ENCODE measurements at places on chromosomes 12 and 14.

DNA sequence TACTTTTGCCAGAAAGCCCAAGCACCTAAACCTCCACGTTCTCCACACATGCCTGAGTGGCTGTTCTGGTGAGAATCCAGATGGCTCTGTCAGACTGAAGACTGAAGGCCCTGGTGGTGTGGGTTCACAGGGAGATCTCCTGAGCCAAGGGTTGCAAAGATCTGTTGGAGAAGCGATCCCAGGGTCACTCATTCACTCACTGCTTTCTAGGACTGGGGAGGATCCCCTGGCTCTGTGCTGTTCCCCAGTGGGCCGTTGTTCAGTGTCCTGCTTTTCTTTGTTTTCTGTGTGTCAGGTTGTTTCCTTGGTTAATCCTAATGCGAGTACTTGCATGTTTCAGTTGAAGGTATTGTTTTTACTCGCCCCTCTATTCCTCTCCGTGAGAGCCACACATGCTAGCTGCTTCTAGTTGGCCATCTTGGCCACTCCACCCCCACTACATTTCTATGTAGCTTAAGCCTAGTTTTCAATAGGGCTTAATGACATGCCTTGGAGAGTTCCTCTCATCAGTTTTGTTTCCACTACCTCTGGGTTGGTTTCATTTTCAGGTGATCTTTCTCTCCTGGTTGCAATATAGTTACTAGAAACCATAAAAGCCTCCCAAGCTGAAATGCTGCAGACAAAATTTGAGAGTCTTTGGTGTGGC, 144.5 kb upstream of the SLC38A2 start:
- no peak for DNase-seq

GRCh38 chr12:85036234-85036707, at the start of the genes LRRIQ1 and TSPAN19:
Gene LRRIQ1, plus strand, starts transcription at chr12:85036351. Its CDS starts 1,826 bp downstream, at chr12:85038177.
Gene TSPAN19, minus strand, starts transcription at chr12:85036277. Its CDS starts 6,331 bp downstream, at chr12:85029946.
- peak; percentile 87 for DNase-seq

DNA sequence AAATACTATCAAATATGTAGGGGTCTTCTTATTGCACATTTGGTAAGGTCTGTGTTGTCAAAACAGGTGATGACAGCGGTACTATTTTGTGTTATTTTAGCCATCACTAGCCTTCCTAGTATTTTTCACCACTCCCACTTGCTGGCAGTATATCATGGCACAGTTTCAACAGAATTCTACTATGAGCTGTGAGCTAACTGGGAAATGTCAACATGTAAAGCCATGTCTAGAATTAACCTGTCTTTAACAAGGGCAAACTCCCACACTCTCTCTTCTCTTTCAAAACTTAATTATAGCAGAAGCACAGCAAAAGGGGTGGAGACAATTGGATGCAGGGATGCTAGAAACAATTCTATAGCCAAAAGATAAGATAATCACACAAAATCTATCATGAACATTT, 253.4 kb downstream of the PAX9 start:
- no peak for DNase-seq

DNA sequence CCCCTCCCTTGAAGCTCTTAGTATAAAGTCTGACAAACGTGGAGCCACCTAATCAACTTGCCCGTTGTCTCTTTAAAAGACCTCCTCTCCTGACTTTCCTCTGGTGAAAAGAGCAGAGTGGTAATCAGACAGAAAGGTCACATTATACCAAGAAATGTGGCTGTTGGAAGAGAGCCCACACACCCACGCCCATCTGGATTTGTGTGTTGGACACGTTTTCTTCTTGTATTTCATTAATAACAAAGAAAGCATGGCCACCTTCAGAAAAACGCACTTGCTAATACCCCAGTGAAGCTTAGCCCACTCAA, 41.3 kb downstream of the CCDC60 start:
- no peak for DNase-seq

DNA sequence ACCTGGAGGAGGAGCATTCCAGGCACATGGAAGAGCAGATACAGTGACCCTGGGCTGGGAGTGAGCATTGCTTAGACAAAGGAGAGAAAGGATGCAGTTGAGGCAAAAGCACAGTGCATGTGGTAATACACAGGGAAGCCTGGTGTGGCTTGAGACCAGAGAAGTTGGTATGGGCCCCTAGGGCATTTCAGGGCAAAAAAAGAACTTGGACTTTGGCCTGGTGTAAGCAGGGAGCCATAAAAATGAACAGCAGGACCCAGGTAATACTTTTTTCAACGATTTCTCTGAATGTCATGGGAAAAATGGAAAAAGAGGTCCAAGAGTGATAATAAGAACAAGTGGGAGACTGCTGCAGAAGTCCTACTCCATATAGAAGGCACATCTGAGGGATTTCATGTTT, 163.9 kb downstream of the ASCL4 start:
- no peak for DNase-seq

GRCh38 chr12:106178562-106178961, 39.8 kb upstream of the NUAK1 start:
- no peak for DNase-seq

DNA sequence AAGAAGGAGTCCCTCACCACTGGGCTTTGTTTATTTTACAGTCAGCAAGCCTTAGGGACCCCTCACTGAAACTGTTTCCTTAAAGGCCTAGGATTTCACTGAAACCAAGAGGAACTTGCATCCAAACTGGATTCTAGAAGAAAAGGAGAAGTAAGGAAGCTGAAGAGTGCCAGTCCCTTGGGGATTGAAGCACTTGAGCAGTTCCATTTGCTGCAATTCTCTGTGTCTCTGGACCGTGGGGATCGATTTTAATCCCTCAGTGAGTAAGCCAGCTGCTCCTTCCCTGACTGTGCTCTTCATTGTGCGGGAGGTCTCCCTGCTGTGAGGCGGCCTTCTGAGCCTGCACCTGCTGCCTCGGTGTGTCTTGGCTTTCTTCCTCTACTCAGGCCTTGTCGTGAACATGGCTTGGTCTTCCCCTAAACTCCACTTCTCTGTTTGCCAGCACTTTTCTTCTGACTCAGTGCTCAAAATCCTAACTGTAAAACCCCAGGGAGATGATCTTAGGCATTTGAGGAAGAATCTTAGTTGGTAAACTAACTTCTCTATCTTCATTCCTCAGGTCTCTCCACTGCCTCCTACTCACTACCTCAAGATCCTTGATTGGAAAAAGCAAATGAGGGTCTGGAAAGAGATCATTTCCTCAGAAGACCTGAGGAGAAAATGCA, 132.6 kb downstream of the SLC38A6 start:
- no peak for DNase-seq

DNA sequence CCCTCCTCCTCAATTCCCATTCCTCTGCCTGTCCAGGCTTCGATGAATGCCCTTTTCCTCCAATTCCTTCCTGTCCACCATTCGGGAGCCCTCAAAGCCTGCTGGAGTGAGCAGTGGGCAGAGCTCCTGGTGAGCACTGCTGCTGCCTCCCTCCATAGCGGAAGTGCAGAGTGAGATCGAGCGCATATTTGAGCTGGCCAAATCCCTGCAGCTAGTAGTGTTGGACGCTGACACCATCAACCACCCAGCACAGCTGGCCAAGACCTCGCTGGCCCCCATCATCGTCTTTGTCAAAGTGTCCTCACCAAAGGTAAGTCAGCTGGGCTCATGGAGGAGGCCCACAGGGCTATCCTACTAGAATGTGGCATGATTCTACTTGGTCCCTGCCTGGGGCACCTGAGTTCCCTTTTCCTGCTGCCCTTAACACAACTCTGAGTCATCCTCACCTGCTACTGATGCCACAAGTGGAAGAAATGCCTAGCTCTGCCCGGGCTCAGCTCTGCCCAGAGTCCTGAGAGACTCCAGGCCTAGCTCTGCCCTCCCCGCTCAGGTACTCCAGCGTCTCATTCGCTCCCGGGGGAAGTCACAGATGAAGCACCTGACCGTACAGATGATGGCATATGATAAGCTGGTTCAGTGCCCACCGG, 8.0 kb downstream of the CACNB3 start:
- no peak for DNase-seq

DNA sequence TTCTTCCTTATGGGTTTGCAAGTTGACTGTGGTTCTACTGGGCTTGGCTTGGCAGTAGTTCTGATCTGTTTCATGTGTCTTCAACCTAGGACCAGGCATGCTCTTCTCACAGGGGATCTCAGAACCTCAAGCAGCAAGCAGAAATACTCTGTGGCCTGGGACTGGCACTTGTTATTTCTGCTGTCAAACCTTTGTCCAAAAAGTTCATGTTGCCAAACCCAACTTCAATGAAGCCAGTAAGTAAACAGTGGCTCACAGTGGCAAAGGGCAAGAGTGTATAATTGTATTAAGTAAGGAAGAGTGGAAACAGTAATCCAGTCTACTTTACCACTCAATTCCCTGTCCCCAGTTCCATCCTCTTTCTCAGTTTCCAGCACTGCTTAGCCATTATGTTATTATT, 15.7 kb upstream of the HMGA2 start:
- DNase-seq, result no peak

DNA sequence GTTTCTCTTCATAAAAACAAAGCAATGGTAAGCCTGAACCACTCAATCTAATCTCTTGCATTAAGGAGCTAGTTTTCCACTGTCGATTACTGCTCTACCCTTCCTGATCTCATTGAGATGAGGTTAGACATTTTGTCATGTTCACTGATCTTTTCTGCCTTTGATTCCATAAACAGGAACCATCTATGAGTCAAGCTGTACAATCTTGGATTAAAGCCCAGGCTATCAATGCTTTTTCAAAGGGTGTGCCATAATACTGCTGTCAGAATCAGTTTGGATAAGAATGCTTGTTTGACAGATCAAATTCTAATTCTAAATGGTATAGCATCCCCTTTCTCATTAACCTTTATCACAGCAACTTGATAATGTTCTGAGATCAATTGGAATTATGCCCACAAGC, 16.1 kb downstream of the GRIP1 start:
- DNase-seq, result peak; percentile 74

GRCh38 chr12:64747695-64748094, 11.5 kb downstream of the GNS start:
- DNase-seq, result no peak

DNA sequence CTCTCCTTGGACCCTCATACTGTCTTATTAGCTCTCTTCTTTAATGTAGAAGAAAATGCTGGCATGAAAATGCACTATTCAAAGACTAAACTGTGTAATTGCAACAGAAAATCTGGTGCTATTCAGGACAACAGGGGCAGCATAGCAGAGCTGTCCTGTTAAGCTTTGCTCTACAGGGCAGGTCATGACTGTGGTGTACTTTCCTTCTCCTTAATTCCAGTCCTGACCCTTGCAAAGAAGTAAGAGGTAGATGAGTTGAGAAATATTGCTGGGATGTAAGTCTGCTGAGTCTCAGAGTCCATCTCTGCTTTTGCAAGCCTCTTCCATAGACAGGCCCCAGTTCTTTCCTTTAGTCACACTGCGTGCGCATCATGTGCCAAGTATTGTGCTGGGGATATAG, 52.6 kb upstream of the STK38L start:
- peak; percentile 19 for DNase-seq

- DNase-seq, result peak; percentile 46
These were observed 19.1 kb downstream of the BBOF1 start for GRCh38 chr14:74038020-74038859.

- DNase-seq, result peak; percentile 75
These were observed 1.4 kb downstream of the NFKBIA start for GRCh38 chr14:35403114-35403602.

DNA sequence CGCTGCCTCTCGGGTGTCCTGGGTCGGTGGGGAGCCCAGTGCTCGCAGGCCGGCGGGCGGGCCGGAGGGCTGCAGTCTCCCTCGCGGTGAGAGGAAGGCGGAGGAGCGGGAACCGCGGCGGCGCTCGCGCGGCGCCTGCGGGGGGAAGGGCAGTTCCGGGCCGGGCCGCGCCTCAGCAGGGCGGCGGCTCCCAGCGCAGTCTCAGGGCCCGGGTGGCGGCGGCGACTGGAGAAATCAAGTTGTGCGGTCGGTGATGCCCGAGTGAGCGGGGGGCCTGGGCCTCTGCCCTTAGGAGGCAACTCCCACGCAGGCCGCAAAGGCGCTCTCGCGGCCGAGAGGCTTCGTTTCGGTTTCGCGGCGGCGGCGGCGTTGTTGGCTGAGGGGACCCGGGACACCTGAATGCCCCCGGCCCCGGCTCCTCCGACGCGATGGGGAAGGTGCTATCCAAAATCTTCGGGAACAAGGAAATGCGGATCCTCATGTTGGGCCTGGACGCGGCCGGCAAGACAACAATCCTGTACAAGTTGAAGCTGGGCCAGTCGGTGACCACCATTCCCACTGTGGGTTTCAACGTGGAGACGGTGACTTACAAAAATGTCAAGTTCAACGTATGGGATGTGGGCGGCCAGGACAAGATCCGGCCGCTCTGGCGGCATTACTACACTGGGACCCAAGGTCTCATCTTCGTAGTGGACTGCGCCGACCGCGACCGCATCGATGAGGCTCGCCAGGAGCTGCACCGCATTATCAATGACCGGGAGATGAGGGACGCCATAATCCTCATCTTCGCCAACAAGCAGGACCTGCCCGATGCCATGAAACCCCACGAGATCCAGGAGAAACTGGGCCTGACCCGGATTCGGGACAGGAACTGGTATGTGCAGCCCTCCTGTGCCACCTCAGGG, 679 bp downstream of the ARF6 start:
- DNase-seq, result peak; percentile 37

- DNase-seq, result no peak
These were observed 47.4 kb downstream of the ARL6IP4 start for GRCh38 chr12:123027726-123028445.

DNA sequence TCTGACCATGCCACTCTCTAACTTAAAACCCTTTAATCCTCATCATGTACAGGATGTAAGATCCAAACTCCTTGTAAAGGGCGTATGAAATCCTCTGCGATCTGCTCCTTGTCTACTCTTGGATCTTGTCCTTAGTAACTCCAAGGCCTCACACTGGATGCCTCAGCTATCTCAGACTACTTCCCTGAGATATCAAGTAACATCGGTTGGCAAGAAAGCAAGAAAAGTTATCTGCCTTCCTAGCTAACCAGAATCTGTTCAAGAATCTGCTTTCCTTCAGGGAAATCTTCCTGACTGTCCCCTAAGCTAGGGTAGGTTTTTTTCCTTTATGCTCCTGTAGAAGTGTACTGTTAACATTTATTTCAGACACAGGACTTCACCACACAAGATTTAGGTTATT, 82.6 kb downstream of the TAOK3 start:
- peak; percentile 33 for DNase-seq

DNA sequence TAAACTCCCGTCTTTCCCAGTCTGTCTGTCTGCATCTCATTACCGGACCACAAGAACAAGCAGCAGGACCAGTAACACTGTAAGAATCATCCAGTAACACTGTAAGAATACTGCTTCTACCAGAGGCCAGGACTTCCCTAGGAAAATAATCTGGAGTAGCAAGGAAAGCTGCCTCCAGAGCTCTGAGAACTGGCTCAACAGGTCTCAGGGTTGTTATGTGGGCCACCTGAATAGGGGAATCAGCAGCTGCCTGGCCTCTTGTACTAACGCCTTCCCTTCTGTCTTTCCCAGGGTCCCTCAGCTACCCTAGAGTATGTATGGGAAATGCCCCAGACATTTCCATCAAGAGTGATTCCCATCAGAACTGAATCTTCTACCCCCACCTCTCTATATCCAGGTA, 954 bp upstream of the SLC39A2 start:
- no peak for DNase-seq

- no peak for DNase-seq
These were observed 439.1 kb downstream of the NPAS3 start for GRCh38 chr14:33377596-33378390.

- no peak for DNase-seq
These were observed 871 bp upstream of the SSTR1 start for GRCh38 chr14:38206689-38207376.

Data from fibroblast of lung (primary cell).